ENCODE measurements at places on chromosomes 3 and 15.

- DNase-seq: no peak
Observed at GRCh38 chr3:165538166-165538565, 299.1 kb downstream of the BCHE start.

DNA sequence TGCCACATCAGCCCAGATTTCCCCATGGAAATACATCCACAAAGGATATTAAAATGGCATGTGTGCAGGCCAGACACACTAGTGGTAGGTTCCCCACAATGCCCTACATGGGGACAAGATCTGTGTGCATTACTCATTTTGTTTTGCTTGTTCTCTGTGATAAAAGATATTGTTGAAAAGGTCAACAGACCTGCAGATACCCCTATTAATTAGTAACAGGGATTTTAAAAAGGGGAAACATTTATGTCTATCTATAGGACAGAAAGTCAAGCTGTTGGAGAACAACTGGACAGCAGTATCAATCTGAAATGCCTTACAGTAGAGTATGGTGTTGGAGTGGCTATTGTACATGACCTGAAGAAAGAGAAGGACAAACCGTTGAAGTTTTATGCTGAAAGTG, 596.0 kb upstream of the GRM7 start:
- DNase-seq: no peak

DNA sequence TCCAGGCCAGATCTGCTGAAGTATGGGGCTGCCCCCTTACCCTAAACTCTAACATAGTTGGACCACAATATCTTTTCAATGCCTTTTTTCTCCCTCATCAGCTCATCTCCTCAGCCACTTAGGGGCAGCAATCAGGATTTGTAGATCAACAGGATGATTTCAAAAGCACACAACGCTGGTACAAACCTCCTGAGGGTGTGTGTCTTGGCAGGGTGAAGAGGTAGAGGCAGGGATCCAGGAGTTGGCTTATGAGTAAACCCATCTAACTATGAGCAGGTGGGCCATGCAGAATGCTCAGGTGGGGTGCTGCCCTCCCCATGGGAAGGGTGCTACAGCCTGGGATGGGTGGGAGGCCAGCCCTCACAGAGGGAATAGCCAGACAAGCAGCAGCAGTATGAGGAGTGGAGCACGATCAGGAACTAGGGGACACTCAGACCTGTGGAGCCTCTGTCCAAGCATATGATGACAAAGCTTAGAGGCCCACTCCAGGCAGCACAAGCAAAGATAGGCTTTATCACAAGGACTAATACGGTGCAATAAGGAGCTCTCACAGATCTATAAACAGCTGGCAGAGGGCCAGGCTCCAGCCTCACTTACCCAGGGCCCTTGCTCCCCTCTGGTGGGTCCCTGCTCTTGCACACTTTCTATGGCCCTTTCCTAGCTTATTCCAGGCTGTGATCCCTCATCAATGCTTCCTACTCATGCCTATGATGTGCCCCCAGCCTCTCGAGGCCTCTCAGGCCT, 32.2 kb downstream of the IL20RB start:
- DNase-seq: no peak

- DNase-seq: no peak
Observed at GRCh38 chr3:129663930-129664646, 57.6 kb upstream of the PLXND1 start.

DNA sequence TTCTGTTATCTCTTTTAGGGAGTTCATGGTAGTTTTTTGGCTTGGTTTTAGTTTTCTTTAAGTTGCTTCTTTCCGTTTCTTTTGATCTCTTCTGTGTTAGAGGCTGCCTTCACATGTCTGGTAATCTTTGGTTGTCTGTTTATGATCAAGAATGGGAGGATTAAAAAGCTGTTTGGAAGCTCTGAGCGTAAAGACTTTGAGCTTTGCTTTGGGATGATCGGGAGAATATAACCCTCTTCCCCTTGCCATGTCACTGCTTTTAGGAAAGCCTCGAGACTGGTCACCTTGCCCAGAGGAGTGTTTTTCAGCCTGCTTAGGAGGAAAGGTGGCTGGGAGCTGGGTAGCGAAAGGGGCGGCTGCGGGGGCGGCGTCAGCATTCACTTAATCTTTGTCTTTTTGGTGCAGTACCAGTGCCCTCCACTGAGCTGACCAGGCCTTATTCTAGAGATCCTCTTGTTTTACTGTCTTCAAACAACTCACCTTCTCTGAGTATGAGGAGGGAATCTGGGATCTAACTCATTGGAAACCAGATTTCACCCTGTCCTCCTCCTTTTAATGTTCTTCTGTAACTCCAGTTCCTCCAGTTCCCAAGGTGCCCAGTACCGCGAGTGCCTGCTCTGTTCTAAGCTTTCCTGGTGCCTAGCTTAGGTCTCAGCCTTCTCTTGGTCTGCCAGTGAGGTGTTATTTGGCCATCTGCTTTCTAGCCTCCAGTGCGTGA, 15.5 kb downstream of the TATDN2 start:
- no peak for DNase-seq

GRCh38 chr15:36644191-36644896, 64.9 kb downstream of the CDIN1 start:
- peak; percentile 84 for DNase-seq

GRCh38 chr3:109903100-109903499, 565.8 kb upstream of the DPPA4 start:
- no peak for DNase-seq

DNA sequence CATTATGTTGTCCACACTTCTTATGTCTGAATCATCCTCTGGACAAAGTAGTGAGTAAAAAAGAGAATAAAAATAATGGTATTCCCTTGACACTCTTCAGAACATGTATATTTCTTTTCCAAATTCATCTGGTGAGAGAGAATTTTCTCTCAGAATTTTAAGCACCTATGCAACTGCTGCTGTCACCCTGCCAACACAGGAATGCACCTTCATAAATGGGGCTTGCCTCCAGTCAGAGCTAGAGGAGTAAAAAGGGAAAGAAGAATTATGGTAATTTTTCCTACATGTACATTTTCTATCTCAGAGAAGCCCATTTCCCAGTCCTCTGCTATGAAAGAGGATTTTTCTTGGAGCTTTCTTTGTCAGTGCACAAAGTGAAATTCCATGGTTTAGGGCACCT, 92.2 kb upstream of the ALCAM start:
- DNase-seq: no peak

DNA sequence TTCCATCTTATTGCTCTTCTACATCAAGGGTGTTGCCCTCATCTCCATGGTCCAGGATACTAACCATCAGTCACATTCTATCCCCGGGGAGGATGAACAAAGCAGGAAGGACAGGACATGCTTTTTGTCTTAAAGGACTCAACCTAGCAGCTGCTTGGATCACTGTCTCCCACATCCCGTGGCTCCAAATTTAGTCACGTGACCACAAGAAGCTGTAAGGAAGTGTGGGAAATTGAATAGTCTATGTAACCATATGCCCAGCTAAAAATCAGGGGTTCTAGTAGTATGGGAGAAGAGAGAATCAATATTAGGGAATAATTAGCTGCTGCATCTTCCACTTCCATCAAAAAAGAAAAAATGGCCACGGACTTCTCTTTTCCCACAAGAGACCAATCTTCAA, 18.2 kb upstream of the CMSS1 start:
- DNase-seq: no peak

GRCh38 chr15:25766417-25766816, 96.7 kb downstream of the ATP10A start:
- no peak for DNase-seq

- no peak for DNase-seq
Observed at GRCh38 chr3:157406394-157406793, 30.3 kb upstream of the PTX3 start.

GRCh38 chr3:183359036-183359435, 69.4 kb downstream of the MCF2L2 start:
- DNase-seq: no peak

DNA sequence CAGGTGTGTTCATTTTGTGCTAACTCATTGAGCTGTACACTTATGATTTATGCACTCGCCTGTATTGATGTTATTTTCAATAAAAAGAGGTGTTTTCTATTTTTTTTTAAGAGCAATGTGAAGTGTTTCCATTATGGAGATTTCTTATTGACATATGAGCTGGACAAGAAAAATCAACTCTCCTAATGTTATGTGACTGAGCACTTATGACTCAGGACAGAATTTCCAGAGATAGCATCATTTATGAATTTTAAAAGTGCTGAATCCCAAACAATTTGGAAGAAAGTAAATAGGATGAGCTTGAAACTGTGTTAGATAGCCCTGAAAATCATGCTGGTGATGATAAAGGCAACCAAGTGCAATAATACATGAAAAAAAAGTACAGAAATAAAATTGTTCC, 118.9 kb downstream of the RFTN1 start:
- DNase-seq: no peak

DNA sequence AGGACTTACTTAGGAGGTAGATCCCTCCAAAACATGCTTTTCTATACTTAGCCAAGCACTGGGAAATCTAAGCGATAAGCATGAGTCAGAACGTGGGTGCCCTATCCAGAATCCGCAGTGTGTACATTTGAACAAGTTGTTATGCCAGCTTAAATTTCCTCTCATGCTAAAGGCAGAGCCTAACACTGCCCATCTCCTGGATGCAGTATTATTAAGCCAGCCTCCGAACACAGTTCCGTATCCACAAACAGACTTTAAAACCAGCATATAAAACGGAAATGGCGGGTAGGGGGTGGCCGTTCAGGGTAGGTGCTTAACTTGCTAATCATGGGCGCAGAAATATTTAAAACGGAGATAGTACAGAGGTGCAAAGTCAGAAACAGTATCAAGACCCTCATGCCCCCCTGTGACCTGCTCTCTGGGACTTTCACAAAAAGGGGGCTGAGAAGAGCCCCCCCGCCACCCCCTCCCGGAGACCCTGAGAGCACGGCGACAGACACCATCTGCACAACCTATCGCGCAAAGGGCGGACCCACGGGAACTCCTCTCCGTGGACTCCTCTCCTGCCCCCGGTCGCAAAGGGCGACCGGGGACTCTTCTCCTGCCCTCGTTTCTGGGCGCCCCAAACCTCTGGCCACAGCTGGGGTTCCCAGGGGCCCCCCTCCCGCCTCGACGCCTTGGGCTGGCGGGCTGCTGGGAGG, 889 bp upstream of the LRRIQ4 start:
- peak; percentile 93 for DNase-seq

DNA sequence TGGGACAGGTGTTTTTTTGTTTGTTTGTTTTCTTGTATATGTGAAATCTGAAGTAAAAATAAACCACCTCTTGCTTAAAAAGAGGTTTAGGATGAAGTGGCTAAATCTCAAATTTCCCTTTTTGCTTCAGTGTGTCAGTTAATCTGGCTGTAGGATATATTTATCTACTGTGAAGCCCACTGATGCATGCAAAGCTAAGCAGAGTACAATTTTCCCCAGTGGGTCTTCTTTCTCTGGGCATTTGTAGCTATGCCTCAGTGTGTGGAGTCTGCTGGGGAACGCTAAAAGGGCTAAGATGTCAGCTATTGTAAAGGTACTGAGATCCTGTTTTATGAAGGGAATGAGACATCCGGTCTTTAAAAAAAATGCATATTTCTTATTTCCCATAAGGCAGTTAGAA, 190.6 kb downstream of the TCF12 start:
- no peak for DNase-seq

- DNase-seq: no peak
Observed at GRCh38 chr3:4534906-4535305, 41.8 kb downstream of the ITPR1 start.

DNA sequence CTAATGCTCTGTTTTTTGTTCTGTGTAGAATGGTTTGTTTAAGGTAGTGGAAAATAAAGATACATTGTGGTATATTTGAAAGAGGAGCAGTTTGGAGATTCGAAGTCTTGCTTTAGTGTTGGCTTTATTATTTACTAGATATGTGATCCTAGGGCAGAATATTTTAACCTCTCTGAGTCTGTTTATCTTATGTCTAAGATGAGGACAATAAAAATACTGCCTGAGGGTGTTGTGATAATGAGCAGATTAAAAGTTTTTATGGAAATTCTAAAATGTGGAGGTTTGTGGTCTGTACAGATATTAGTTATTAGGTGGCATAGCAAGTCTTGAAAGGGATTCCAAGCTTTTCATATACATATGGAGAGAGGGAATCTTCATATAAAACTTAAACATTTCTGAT, 15.0 kb downstream of the TCF12 start:
- no peak for DNase-seq

- no peak for DNase-seq
Observed at GRCh38 chr3:14537590-14538450, 2.3 kb downstream of the GRIP2 start.

DNA sequence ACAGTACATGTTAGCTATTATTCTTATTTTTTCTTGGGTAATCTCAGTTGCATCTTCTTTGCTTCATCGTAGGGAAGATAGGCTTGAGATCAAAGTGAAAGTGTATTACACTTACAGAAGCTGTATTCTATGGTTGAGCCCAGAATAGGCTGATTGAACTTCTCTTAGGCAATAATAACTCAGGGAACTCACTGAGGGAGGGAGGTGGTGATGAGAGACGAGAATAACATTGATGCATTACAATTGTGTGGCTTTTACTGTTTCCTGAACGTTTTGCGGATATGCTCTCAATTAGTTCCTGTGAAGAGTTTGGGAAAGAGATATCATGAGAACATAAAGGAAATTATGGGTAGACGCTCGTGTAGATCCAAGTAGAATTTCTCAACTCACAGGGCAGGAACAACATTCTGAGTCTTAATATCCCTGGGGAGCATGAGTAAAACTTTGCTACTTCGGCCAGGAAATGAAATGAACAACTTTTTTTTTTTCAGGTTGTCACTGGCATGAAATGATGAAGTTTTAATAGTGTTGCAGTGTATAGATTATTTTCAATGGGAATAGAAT, 302.2 kb downstream of the TUSC7 start:
- DNase-seq: no peak

GRCh38 chr15:69320977-69321554, 22.4 kb downstream of the PAQR5 start:
- DNase-seq: no peak

- peak; percentile 37 for DNase-seq
Observed at GRCh38 chr3:11236588-11237461, 35.4 kb upstream of the ATG7 start.

GRCh38 chr3:16510620-16511319, 2.7 kb downstream of the RFTN1 start:
- DNase-seq: no peak

DNA sequence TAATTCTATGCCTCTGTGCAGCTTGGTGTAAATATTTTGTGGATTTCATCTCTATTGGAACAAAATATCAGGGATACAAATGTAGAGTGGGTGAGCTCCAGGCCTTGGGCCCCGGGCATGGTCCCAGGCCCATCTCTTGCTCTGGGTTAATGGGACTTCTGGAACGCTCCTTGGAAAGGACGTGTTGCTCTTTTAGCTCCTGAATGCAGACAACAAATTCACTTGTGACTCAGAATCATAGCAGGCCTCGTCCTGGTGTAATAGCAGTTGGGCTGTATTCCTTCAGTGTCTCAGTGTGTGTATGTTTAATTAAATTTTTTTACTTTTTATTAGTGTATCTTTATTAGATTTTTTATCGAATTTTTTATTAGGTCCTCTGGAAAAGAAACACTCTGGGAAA, 266.7 kb upstream of the C2CD4B start:
- no peak for DNase-seq

GRCh38 chr3:111595232-111595631, at the start of gene ZBED2:
Gene ZBED2 (minus strand): TSS chr3:111595346. CDS start chr3:111594201, 1,145 bp downstream.
- no peak for DNase-seq

- no peak for DNase-seq
Observed at GRCh38 chr3:46833346-46834300, 29.6 kb downstream of the MYL3 start.

- no peak for DNase-seq
Observed at GRCh38 chr3:87973906-87974305, 84.9 kb downstream of the CGGBP1 start.

Measured in NCI-H1417 (cell line).